Left ventricle myocardium superior (tissue), 1 donor: ENCODE measurements at places on chromosomes 5 and 9.

- no peak for DNase-seq
These were observed 96.7 kb upstream of the GRHPR start for GRCh38 chr9:37325778-37326177.

DNA sequence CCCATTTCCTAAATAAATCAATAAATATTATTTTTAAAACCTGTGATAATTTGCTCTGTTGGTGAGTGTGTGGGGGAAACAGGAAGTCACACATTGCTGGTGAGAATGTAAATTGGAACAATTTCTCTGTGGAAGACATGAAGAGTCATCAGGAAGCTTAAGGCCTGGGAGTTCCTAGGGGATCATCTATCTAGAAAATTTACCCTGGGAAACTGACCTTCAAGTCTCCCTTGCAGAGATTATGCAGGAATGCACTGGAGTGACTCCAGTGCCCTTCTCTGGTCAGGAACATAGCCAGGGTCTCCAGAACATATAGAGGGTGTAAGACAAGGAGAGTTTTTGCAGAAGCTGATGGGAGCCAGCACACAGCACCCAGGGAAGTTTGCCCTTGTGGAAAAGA lies 13.0 kb upstream of the GCNT1 start:
- DNase-seq, result no peak

DNA sequence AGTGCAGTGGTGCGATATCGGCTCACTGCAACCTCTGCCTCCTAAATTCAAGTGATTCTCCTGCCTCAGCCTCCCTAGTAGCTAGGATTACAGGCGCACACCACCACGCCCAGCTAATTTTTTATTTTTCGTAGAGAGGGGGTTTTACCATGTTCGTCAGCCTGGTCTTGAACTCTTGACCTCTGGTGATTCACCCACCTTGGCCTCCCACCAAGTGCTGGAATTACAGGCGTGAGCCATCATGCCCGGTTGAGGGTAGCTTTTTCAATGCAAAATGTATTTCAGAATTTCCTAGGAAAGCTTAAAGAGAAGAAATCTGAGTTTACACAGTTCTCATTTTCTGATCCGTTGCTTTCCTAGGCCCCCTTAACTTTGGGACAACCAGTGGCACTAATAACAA lies 15.7 kb downstream of the BDP1 start:
- DNase-seq, result no peak

- DNase-seq, result no peak
These were observed 421.3 kb downstream of the CDH12 start for GRCh38 chr5:22431840-22432239.

DNA sequence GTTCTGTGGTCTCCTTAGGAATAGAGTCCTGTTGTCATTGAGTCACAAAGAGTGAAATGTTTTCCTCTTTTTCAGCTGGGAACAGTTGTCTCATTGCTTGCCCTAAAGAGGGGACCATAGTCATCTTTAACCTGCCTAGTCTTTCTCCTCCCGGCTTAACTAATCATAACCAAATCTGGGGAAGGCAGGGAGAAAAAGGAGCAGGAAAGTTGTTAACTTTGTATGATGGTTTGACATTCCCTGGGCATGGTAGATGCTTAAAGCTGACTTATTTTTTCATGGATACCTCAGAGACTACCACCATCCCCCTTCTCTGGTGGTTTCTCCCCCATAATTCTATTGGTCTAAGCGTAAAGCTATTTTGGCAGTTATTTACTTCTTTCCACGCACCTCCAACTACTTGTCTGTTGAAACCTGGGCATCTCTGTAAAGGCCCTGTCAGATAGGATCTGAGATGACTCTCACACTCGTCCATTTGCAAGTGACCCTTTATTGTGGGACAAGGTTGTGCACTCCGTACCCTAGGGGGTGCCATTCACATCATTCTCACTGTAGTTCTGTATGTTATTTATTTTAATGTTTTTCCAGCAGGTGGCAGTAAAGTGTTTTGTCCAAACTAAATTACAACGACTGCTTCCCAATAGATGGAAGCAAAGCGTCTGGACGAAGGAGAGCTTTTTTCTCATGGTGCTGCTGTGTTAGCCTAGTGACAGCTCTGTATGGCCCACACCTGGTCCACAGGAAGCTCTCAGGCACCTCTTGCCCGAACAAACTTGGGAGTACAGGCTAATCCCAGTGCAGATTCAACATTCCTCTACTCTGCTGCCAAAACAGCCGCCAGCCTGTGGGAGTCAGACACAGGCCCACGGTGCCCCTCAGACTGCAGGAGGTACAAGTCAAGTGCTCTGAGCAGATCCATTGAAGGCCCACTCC lies 3.0 kb upstream of the FAM13B start:
- no peak for DNase-seq

GRCh38 chr5:34914671-34915138 lies 599 bp downstream of the RAD1 start:
- peak; percentile 46 for DNase-seq
